Colonic mucosa (tissue), 4 donors: ENCODE measurements at places on chromosomes 6 and 20. TPM values are rescaled to one million over a fixed set of nuclear protein-coding genes. Genes with fewer than 3 reads are reported as not detected.

DNA sequence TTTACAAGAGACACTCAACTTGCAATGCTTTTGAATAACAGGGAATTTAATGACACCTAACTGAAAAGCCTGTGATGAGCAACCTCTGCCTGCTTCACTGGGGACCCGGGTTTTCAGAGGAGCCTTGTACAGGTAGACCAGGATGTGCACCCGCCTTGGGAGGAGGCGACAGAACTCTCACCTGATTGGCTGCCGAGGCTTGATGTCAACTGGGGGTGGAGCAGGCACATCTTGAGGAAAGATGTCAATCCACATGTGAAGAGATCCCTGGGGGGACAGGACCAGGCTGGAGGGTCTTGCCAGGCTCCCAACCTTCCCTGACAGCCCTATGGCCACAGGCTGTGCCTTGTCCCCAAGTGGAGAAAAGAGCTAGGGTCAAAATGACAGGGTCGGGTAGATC is 19.8 kb downstream of the ERGIC3 start:
- no peak overlapping the region for H3K27ac ChIP-seq
- H3K36me3 ChIP-seq: no peaks in the 10 kb centered on the region
- no peak overlapping the region for H3K4me3 ChIP-seq
- DNase-seq: no peak
- no peaks in the 10 kb centered on the region for H3K4me1 ChIP-seq

- no peak overlapping the region for H3K4me3 ChIP-seq
- no peaks in the 10 kb centered on the region for H3K27me3 ChIP-seq
- H3K36me3 ChIP-seq: no peaks in the 10 kb centered on the region
Observed at GRCh38 chr6:87197547-87197946, 42.2 kb downstream of the ZNF292 start.

GRCh38 chr6:150534553-150534952 is 65.1 kb upstream of the PLEKHG1 start:
- no peaks in the 10 kb centered on the region for H3K27me3 ChIP-seq
- no peaks in the 10 kb centered on the region for H3K36me3 ChIP-seq
- H3K4me1 ChIP-seq: no peaks in the 10 kb centered on the region
- no peak for DNase-seq
- H3K27ac ChIP-seq: no peak overlapping the region

The ATP6V1G2 gene
- total RNA-seq: 0.57 TPM

- H3K27ac ChIP-seq: no peak overlapping the region
- H3K27me3 ChIP-seq: no peaks in the 10 kb centered on the region
- H3K36me3 ChIP-seq: no peaks in the 10 kb centered on the region
- H3K4me1 ChIP-seq: no peaks in the 10 kb centered on the region
- no peak overlapping the region for H3K4me3 ChIP-seq
Observed at GRCh38 chr20:42649748-42650147, 540.0 kb downstream of the PTPRT start.

The PBOV1 gene
- not detected for total RNA-seq

DNA sequence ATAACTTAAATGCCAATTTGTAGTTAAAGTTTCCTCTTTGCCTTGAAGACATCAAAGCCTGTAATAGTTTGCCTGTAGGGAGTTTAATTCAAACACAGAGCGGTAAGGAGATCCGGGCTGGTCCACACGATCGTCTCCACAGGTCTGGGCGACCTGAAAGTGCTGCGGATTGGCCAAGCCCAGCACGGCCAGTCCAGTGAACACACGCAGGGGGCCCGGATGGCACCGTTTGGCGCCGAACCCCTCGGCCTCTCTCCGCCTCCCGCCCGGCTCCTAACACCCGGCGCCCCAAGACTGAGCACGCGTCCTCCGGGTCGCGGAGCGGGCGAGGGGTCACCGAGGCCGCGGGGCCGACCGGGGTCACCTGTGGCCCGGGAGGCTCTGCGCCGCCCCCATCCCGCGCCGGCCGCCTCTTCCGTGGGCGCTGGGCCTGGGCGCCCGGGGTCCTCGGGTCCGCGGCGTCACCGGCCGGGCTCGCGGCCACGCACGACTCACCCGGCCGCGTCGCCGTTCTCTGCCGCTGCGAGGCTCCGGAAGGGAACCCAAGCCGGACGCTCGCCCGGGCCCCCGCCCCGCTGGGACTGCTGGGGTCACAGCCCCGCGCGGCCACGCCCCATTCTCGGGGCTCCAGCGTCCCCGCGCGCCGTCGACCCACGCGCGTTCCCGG is 481 bp downstream of the SERPINB6 start:
- H3K27ac ChIP-seq: peak overlapping the region; percentile 94
- peak overlapping the region; percentile 63 for H3K4me3 ChIP-seq
- DNase-seq: peak; percentile 68
- H3K27me3 ChIP-seq: no peaks in the 10 kb centered on the region
- peaks cover 5% of the 10 kb centered on the region for H3K4me1 ChIP-seq

DNA sequence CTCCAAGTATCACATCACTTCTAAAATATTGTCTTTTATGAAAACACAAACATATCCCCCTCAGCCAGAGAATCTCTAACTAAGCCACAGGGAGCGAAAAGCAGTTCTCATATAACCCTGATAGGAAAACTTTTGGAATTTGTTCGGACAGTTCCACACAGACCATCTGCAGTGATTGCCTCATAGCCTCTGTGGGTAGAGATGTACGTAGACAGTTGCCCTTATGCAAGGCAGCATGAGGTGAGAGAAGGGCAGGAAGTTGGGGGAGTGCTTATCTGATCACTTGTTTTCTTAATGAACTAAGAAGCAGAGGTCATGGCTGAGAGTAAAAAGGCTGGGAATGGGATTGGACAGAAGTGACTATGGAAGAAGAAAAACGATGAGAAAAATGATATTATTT is 39.6 kb downstream of the SLC23A2 start:
- H3K27me3 ChIP-seq: no peaks in the 10 kb centered on the region
- H3K4me1 ChIP-seq: no peaks in the 10 kb centered on the region
- H3K36me3 ChIP-seq: no peaks in the 10 kb centered on the region
- no peak for DNase-seq

- no peak overlapping the region for H3K27ac ChIP-seq
- DNase-seq: no peak
- H3K27me3 ChIP-seq: no peaks in the 10 kb centered on the region
- H3K36me3 ChIP-seq: no peaks in the 10 kb centered on the region
- H3K4me1 ChIP-seq: peaks cover 5% of the 10 kb centered on the region
Observed at GRCh38 chr20:63525185-63525584, 4.6 kb downstream of the PPDPF start.

DNA sequence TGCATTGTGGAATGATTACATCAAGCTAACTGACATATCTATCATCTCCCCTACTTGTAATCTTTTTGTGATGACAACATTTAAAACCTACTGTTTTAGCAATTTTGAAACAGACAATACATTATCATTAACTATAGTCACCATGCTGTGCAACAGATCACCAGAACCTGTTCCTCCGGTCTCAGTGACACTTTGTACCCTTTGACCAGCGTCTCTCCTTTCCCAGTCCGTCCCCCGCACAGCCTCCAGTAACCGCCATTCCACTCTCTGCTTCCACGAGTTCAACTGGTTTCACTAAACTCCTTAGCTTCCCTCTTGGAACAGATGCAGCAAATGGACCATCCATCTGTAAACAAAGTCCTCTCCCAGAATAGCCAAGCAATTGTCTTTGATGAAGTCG is 21.8 kb downstream of the LRP11 start:
- H3K4me3 ChIP-seq: no peak overlapping the region
- H3K27ac ChIP-seq: no peak overlapping the region
- peaks cover 6% of the 10 kb centered on the region for H3K4me1 ChIP-seq
- H3K36me3 ChIP-seq: no peaks in the 10 kb centered on the region
- H3K27me3 ChIP-seq: no peaks in the 10 kb centered on the region

- no peak for DNase-seq
- no peak overlapping the region for H3K4me3 ChIP-seq
- no peak overlapping the region for H3K27ac ChIP-seq
- no peaks in the 10 kb centered on the region for H3K27me3 ChIP-seq
- H3K36me3 ChIP-seq: no peaks in the 10 kb centered on the region
Observed at GRCh38 chr6:49570474-49571079, 20.1 kb downstream of the C6orf141 start.

DNA sequence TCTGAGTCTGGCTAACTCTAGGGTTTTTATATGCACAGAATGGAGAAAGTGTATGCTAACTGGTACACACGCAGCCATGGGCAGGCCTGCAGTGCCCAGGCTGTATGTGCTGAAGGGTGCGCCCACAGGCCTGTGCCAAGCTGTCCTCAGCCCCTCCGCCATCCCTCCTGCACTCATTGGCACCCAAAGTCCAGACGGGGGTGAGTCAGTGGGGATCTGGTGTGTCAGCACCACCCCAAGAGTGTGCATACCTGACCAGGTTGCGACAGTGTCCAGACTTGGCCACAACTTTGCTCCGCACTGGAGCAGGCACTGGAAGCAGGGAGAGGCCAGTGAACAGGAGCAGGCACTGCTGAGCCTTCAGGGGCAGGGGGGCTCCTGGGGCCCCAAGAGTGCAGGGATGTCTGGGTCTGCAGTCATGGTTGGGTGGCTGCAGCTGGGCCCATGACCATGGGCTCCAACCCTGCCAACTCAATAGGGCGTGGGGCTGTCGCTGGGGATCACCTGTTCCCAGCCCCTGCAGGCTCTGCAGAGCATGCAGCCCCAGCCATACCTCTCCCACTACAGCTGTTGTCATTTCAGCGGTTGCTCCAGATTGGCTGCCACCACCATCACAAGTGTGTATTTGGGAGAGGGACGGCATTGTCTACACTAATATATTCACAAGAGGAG is 717.8 kb downstream of the EPHA7 start:
- H3K36me3 ChIP-seq: no peaks in the 10 kb centered on the region
- H3K27ac ChIP-seq: no peak overlapping the region
- H3K27me3 ChIP-seq: no peaks in the 10 kb centered on the region
- no peaks in the 10 kb centered on the region for H3K4me1 ChIP-seq

DNA sequence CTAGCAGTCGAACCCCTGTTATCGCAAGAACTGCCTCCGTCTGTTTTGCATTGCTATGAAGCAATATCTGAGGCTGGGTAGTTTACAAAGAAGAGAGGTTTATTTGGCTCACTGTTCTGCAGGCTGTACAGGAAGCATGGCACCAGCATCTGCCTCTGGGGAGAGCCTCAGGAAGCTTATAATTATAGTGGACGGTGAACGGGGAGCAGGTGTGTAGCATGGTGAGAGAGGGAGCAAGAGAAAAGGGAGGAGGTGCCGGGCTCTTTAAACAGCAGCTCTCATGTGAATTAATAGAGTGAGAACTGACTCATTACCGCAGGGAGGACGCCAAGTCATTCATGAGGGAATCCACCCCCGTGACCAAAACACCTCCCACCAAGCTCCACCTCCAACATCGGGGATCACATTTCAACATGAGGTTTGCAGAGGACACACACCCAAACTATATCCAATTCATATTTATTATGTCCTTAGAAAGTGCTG is 172.6 kb upstream of the KCNG1 start:
- no peaks in the 10 kb centered on the region for H3K4me1 ChIP-seq
- H3K36me3 ChIP-seq: no peaks in the 10 kb centered on the region
- H3K27me3 ChIP-seq: no peaks in the 10 kb centered on the region
- no peak overlapping the region for H3K4me3 ChIP-seq
- H3K27ac ChIP-seq: no peak overlapping the region

DNA sequence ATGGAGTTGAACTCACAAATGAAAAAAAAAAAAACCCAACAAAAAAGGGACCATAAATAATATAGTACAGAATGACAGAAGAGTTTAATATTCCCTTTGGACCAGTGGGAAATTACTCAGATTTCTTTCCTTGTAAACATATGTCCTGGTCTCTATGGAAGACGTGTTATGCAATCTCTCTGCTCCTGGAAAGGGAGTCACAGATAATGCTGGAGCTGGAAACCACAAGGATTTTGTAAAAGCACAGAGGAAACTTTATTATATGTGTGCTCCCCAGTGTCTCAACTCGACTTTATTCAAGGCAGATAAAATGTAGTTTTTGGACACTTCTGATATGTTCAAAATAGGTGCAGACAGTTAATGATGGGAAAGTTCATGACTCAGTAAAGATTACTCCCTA is 88.1 kb upstream of the ZFP64 start:
- no peak overlapping the region for H3K27ac ChIP-seq
- H3K4me3 ChIP-seq: no peak overlapping the region
- DNase-seq: no peak
- no peaks in the 10 kb centered on the region for H3K36me3 ChIP-seq

- no peaks in the 10 kb centered on the region for H3K4me1 ChIP-seq
- H3K4me3 ChIP-seq: no peak overlapping the region
- no peak overlapping the region for H3K27ac ChIP-seq
- peaks cover 5% of the 10 kb centered on the region for H3K36me3 ChIP-seq
- DNase-seq: no peak
Observed at GRCh38 chr20:25207960-25208534, 12.5 kb downstream of the ENTPD6 start.

DNA sequence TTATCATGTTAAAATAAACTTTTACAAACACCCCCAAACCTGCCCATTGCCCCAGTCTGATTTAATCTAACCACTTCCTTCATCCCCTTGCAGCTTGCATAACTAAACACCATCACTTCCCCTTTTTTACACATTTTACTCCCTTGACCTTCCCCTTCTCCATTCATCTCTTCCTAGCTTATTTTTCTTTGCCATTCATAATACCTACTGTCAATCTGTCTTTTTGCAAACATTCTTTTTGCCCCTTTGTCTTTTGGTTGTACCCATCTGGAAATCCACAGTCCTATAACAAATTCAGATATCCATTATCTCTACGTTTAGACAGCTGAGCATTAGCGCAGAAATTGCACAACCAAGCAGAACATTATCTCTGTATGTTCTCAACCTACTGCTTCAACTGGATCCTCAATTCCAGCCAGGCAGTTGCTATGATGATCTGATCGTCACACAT is 51.2 kb downstream of the C6orf52 start:
- no peak overlapping the region for H3K4me3 ChIP-seq
- H3K27me3 ChIP-seq: no peaks in the 10 kb centered on the region
- no peak overlapping the region for H3K27ac ChIP-seq
- DNase-seq: no peak
- H3K36me3 ChIP-seq: no peaks in the 10 kb centered on the region

DNA sequence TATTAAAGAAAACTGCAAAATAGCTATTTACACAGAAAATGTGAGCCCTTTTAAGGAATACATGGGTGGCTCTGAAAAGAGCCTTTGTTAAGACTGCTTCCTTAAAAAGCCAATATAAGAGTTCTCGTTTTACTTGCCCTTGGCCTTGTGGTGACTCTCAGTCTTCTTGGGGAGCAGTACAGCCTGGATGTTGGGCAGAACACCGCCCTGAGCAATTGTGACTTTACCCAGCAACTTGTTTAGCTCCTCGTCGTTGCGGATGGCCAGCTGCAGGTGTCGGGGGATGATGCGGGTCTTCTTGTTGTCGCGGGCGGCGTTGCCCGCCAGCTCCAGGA is 111.5 kb downstream of the HFE start:
- no peaks in the 10 kb centered on the region for H3K27me3 ChIP-seq
- H3K4me1 ChIP-seq: no peaks in the 10 kb centered on the region
- DNase-seq: no peak
- peak overlapping the region; percentile 47 for H3K4me3 ChIP-seq
- H3K36me3 ChIP-seq: no peaks in the 10 kb centered on the region
- H3K27ac ChIP-seq: peak overlapping the region; percentile 99

GRCh38 chr6:36947570-36948351 is 6.8 kb upstream of the PI16 start:
- no peak overlapping the region for H3K4me3 ChIP-seq
- H3K27me3 ChIP-seq: no peaks in the 10 kb centered on the region
- no peak for DNase-seq
- no peaks in the 10 kb centered on the region for H3K36me3 ChIP-seq
- no peaks in the 10 kb centered on the region for H3K4me1 ChIP-seq
- H3K27ac ChIP-seq: no peak overlapping the region

The CCN5 gene
- total RNA-seq: 2.9 TPM

- H3K27me3 ChIP-seq: no peaks in the 10 kb centered on the region
- no peak for DNase-seq
- no peak overlapping the region for H3K4me3 ChIP-seq
- H3K36me3 ChIP-seq: no peaks in the 10 kb centered on the region
- H3K4me1 ChIP-seq: no peaks in the 10 kb centered on the region
- H3K27ac ChIP-seq: no peak overlapping the region
Observed at GRCh38 chr6:132025468-132025867, 74.3 kb upstream of the CCN2 start.
